Esophagus squamous epithelium (tissue), 5 donors: ENCODE measurements at places on chromosomes 2 and 18.

GRCh38 chr2:45736757-45737704 lies 85.6 kb downstream of the PRKCE start:
- no peak for DNase-seq

GRCh38 chr2:229124136-229124535 lies 147.0 kb downstream of the PID1 start:
- no peak for DNase-seq

DNA sequence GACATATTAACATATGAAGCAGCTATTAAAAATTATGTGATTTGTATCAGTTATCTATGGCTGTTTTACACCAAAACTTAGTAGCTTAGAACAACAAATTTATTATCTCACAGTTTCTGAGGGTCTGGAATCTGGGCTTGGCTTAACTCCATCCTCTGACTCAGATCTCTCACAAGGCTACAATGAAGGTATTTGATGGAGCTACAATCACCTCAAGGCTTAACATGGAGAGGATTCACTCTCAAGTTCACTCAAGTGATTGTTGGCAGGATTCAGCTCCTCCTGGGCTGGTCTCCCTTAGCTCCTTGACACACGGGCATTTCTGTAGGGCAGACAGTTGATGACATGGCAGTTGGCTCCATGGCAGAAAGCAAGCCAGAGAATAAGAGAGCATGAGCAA lies 133.0 kb upstream of the SLC14A2 start:
- no peak for DNase-seq

GRCh38 chr2:164560181-164560792 lies 61.0 kb downstream of the GRB14 start:
- no peak for DNase-seq

- no peak for DNase-seq
Measured at GRCh38 chr2:152348388-152348787, 13.4 kb downstream of the FMNL2 start.

DNA sequence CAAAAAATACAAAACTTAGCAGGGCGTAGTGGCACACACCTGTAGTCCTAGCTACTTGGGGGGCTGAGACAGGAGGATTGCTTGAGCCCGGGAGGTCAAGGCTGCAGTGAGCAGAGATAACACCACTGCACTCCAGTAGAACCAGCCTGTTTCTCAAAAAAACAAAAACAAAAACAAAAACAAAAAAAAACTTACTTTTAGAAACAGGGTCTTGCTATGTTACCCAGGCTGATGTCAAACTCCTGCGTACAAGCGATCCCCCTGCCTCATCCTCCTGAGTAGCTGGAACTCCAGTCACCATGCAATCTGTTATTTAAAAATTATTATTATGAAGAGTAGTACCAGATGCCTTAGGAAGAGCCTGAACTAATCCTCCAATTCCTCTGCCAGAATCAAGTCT lies 35.0 kb upstream of the GLI2 start:
- DNase-seq = no peak

DNA sequence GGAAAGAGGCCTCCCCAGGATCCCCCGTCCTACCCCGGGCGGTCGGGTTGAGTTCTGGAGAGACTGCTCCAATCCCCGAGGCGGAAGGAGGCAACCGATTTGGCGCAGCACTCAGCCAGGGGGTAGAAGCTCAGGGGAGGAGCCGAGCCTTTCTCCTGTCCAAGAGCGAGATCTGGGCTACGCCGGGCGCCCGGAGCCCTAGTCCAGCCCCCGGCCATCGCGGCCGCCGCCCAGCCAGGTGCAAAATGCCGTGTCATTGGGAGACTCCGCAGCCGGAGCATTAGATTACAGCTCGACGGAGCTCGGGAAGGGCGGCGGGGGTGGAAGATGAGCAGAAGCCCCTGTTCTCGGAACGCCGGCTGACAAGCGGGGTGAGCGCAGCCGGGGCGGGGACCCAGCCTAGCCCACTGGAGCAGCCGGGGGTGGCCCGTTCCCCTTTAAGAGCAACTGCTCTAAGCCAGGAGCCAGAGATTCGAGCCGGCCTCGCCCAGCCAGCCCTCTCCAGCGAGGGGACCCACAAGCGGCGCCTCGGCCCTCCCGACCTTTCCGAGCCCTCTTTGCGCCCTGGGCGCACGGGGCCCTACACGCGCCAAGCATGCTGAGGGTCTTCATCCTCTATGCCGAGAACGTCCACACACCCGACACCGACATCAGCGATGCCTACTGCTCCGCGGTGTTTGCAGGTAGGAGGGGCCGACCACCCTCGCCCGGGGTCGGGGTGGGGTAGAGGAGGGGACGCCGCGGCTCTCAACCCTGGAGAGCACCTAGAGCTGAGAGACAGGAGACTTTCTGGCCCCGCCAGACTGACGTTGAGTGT lies at the start of gene DYSF:
Gene DYSF, plus strand, starts transcription at position 158 of the 817 bp plus-strand sequence.
- no peak for DNase-seq

GRCh38 chr18:12934454-12935071 lies 13.2 kb upstream of the SEH1L start:
- no peak for DNase-seq

- no peak for DNase-seq
Measured at GRCh38 chr2:216932113-216932862, 72.4 kb upstream of the TNP1 start.

DNA sequence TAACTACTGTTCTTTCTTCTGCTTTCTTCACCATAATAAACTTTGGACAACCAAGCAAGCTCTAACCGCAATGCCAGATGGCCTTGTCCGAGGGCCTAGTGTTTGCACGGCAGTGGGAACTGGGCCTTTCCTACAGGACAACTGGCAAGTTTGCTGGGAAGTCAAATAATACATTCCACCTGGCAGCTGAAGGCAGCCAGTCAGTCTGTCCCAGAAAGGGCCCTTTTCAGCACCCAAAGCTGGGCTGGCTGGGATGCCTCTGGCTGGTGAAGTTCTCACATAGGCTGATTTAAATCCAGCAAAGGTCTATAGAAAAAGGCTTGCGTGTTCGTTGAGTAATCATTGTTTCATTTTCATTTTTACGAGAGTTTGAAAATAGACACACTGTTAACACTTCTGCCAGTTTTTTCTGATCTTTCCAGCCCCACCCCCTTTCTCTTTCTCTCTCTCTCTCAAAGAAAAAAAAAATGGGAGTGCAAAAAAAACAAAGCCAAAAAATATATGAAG lies 110.0 kb upstream of the EPAS1 start:
- no peak for DNase-seq

GRCh38 chr2:165544897-165545296 lies 75.4 kb downstream of the CSRNP3 start:
- no peak for DNase-seq

DNA sequence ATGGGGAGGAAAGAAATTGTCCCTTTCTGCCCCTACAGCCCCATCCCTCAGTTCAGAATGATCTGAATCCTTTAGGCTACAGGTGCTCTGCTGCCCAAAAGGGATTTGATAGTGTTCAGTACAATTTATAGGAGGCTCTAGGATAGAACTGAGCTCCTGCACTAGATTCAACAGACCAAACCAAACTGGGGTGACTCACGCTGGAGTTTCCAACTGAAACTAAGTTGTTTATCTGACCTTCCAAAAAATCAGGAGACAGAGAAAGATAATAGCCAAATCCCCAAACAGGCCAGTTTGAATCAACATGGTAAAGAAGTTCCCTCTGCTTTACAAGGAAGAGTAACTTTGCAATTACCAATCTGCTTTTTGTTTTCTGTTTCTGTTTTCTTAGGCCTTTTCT lies 72.7 kb upstream of the MBOAT2 start:
- DNase-seq = no peak
